ENCODE measurements at places on chromosomes 16 and 17.

- no peak for DNase-seq
These were observed 85.7 kb downstream of the NOG start for GRCh38 chr17:56679115-56679776.

GRCh38 chr16:87327798-87328495, 10.8 kb upstream of the C16orf95 start:
- DNase-seq = no peak

DNA sequence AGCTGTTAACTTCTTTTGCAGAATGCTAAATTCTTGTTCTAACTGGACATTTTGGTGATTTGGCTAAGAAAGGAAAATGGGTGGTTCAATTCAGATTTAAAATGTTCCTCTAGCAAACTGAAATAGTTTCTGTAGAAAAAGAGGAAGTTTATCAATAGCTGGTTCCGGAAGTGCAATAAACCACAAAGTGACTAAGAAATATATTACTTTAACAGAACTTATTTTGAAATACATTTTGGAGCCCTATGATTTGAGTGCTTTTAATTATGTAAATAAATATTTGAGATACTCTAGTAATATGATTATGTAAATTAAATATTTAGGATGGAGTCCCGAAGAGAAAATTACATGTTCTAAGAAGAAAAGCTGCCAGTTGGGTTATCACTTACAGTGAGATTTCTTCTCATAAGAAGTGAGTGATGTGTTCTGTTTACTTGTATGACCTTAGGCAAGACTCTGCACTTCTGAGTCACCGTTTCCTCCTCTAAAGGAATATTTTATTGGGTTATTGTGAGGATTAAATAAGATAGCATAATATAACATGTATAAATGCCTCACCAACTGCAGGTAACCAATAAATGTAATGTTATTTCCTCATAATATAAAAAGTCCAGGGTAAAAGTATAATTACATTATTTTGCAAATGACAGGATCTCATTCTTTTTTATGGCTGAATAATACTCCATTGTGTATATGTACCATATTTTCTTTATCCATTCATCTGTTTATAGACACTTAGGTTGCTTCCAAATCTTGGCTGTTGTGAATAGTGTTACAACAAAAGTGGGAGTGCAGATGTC, at the start of gene EVI2B:
TSS of gene EVI2B (minus strand) at position 73 of the 800 bp plus-strand sequence. CDS start 8,445 bp downstream, outside the sequence.
- no peak for DNase-seq

DNA sequence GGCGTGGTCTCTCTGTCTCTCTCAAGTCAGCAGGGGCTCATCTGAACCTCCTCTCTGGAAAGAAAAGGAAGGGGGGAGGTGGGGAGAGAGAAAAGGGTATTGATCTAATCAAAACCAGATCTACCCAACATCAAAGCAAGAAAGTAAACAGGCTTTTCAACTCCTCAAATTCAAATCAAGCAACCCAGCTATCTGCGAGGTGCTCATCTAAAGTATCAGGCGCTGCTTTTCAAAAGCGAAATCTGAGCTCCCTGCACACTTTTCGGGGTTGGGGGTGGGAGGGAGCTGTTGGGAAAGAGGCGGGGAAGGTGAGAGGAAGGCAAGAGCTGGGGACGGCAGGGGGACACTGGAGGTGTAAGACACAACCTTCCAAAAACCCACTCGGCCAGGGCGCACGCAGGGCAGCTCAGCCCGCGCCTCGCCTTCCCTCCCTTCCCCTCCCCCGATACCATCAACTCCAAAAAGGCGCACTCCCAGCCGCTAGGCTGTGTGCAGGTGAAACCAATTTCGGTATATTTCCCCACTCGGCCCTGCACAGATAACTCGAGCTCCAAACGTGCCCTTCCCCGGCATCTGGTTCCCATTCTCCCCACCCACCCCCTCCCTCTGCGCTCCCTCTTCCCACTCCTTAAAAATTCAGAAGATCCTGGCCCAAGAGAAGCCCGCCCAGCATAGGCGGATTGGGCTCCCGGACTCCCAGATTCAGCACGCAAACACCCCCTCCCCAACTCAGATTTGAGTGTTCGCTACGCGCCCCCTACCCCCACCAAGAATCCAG, 2.6 kb downstream of the AXIN2 start:
- DNase-seq = no peak

- no peak for DNase-seq
These were observed 42.2 kb downstream of the ATP2C2 start for GRCh38 chr16:84410361-84411138.

All from activated T-cell treated with anti-CD3 and anti-CD28 coated beads for 24 hours (primary cell).